ENCODE measurements at places on chromosomes 1 and 21.

DNA sequence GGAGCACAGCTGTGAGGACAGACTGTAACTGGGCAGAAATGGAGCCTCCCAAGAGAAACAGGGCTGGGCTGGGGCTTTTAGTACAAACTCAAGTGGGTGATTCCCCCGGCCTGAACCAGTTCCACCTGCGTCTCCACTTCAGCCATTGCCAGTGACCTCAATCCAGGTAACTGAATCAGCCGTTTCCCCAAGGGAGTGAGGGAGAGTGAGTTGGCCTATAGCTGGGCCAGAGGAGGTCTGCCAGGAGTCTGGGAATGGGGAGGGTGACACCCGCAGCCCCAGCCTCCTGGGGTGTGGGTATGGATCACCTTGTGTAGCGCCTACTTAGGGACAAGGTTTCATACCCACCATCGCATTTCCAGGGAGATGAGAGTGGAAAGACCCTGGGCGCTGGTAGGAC lies 8.5 kb downstream of the SLC26A9 start:
- DNase-seq, result no peak

DNA sequence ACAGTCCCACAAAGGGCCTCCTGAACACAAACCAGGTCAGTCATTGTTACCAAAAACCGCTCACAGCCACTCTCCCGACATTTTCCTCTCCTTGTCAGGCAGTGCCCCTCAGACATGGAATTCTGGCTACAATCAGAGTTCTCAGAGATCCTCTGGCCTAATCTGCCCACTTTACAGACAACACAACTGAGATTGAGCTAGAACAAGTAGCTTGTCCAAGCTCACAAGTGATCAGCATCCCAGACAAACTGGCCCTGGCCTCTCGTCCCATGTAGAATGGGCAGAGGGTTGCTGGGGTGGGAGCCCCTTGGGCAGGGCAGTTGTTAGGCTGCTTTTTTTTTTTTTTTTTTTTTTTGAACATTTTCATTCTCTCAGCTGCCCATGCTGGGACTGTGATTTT lies 57.2 kb downstream of the KCNN3 start:
- no peak for DNase-seq

DNA sequence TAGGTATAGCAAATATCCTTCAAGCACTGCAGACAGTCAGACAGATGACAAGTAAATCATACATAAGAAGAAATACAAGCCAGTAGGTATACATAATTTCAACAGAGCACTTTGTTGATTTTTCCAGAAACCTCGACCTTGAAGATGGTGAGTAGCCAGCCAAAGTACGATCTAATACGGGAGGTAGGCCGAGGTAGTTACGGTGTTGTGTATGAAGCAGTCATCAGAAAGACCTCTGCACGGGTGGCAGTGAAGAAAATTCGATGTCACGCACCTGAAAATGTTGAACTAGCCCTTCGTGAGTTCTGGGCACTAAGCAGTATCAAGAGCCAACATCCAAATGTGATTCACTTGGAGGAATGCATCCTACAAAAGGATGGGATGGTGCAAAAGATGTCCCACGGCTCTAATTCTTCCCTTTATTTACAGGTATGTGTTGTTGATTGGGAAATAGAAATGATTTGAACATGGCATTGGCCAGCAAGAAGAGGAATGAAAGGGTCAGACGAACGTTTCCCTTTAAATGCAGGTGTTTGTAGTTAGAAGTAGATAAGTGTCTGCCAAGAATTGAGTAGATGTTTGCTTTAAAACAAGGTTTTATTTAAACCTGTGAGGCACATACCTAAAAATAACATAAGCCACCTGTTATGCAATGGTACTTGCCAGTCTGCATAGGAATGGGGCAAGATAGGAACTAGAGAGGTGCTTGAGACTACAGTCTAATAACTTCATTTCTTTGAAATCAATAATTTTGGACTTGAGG lies 2.7 kb downstream of the PDIK1L start:
- DNase-seq, result no peak

GRCh38 chr1:68363339-68363738 lies 86.4 kb downstream of the RPE65 start:
- no peak for DNase-seq

- DNase-seq, result no peak
These were observed 407.6 kb upstream of the VAMP3 start for GRCh38 chr1:7363450-7363849.

GRCh38 chr1:224732377-224733026 lies 116.4 kb downstream of the CNIH3 start:
- no peak for DNase-seq

- DNase-seq, result no peak
These were observed 1.7 kb downstream of the HSPG2 start for GRCh38 chr1:21935393-21935804.

DNA sequence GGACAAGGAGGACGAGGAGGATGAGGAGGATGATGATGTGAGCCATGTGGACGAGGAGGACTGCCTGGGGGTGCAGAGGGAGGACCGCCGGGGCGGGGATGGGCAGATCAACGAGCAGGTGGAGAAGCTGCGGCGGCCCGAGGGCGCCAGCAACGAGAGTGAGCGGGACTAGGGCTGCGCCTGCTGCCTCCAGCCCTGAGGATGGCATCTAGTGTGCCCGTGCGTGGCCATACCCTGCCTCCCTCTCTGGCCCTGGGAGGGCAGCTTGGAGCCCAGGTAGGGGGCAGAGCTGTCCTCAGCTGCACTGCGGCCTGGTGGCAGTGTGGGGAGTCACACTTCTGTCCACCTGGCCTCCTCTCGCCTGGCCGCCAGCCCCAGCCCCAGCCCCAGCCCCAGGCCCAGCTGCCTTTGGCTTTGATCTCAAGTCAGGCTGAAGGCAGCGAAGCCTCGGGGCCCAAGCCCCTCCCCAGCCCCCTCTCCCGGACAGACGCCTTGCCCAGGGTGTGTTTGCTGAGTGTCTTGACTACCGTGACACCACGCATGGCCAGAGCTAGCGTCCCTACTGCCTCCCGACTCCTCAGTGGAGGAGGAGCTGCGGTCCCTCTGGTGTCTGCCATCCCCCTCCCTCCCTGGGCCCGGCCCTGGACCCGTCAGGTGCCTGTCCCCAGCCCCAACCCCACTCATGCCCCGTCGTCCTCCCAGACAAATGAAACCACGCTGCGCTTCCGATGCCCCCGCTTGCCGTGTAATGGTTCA lies 155.2 kb downstream of the PEX14 start:
- DNase-seq, result no peak

DNA sequence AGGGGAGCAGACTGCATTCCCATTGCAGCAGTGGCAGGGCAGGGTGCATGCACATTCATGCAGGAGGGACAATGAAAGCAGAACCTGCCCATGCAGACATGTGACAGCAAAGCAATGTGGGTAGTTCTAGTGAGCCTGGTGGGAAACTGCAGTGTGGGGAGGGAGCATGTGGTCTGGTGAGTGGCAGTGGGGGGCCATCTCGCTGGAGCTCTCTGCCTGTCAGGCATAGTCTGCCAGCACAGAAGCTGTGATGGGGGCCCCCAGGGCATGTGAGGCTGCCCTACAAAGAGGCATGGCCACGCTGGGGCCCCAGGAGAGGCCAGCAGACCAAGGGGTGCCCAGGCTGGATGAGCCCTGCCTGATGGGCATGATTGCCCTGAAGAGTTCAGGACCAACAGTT lies 579.7 kb downstream of the PTPRC start:
- no peak for DNase-seq

GRCh38 chr21:30227128-30227527 lies 11.2 kb upstream of the CLDN8 start:
- DNase-seq, result no peak

DNA sequence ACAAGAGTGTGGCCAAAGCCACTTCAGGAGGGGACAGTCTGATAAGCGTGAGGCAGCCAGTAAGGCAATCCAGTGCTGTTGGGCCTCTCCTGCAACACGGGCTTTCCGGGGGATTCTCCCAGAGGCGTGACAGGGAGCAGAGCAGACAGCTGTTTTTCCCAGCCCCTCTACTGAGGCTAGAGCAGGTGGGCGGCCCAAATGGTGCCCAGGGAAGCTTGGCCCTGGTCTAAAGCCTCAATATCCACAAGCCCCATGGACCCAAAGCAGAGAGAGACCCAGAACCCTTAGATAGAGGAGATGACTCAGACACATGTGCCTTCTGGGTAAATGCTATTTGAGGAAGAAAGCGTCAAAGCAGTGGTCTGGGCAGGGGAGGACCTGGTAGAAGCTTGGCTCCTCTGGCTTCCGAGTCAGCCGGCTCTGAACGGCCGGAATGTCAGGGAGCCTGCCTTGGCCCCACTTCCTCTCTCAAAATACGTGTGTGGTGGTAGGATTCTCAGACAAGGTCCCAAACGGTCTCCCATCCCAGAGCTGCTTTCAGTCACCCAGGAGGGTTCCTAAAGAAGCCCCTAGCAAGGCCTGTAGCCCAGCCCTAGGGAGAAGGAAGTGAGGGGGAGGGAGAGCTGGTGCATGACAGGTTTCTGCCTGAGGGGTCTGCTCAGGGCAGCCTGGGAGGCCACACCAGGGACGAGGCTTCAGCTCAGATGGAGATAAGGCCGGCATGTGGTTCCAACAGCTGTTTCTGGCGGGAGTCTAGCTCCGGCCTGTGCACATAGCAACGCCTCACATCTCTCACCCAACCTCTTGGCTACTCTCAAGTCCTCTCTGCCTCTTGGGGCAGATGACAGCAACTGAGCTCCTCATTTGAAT lies 28.8 kb downstream of the PIK3C2B start:
- no peak for DNase-seq

GRCh38 chr1:42529724-42530181 lies 66.7 kb downstream of the CCDC30 start:
- DNase-seq, result peak; percentile 25

DNA sequence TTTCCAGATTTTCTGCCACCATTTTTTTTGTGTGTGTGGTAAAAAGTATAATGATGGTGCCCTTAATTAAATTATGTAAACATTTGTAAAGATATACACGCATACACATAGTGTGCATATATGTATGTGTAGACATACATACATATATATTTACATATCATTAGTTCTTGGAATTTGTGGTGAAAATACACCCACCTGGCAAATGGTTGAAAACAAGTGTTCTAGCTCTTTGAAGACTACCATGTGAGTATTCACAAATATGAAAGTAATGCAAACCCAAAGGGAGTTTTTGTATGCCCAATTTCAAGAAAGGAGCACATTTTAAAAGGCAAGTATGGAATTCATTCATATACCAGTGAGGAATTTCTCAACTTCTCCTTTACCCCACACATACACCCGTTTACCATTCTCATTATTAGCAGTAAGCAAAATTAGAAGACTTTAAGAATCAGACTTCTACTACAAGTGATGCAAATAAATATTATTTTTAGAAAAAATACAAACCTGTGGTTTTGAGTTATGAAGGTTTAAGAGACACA lies 8.0 kb downstream of the RABGAP1L start:
- no peak for DNase-seq

GRCh38 chr1:220733086-220733601 lies 15.0 kb upstream of the MTARC2 start:
- DNase-seq, result peak; percentile 85

GRCh38 chr1:184595596-184595995 lies 159.1 kb downstream of the EDEM3 start:
- DNase-seq, result peak; percentile 35

DNA sequence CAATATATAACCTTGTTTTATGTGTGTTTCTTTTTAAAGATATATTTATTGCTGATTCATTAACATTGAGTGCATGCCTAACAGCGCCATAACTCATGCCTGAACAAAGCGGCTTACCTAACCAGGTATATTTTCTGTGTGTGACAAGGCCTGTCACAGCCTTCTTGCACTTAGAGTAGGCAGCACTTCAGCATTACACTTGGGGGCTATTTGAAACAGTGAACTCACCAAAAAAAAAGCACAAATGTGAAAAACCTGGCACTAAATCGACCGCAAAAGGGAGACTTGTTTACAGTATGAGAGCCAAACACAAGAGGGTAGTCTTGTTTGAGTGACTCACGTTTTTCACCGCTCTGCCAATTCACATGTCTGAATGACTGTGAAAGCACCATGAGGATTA lies 111.7 kb downstream of the DISP1 start:
- no peak for DNase-seq

DNA sequence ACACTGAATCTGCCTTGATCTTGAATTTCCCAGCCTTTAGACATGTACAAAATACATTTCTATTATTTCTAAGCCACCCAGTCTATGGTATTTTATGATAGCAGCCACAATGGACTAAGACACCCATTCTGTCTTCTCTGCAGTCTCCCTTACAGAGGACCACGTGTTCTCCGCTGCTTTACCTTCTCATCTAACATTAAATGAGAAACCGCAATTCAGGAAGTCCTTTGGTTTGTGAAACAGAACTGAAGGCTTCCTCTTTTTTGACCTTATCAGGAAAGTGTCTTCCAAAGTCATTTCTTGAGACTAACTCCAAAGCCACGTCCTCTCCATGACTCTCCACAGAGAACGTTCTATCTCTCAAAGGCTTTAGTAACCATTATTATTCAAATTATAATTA lies 560.1 kb downstream of the OMA1 start:
- DNase-seq, result no peak

- no peak for DNase-seq
These were observed 6.3 kb upstream of the ZBTB21 start for GRCh38 chr21:42016364-42016985.

GRCh38 chr1:5110508-5110907 lies 456.1 kb downstream of the AJAP1 start:
- DNase-seq, result no peak

- DNase-seq, result no peak
These were observed 493 bp upstream of the CHD1L start for GRCh38 chr1:147241934-147242448.

GRCh38 chr21:43739621-43740435 lies 20.9 kb downstream of the PDXK start:
- no peak for DNase-seq

DNA sequence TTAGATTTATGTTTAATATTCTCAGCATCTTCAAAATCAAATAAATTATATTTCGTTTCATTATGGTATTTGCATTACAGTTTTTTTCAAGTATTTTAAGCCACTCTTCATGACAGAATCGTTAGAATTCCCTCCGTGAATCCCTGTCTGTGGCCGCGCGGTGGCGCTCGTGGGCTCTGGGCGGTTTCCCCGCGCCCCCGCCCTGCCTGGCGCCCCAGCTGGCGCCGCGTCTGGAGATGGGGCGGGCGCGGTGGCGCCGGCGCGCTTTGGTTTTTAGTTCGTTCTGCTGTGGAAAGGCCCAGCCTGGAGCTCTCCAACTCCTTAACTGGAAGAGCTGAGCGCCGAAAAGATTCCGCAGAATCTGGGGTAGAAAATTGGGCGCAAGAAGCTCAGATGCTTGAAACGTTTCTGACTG lies 25.7 kb downstream of the PRMT2 start:
- peak; percentile 43 for DNase-seq

- DNase-seq, result peak; percentile 87
These were observed 218.3 kb upstream of the HOOK1 start for GRCh38 chr1:59596432-59596831.

- no peak for DNase-seq
These were observed 18.5 kb downstream of the KCNN3 start for GRCh38 chr1:154851392-154852177.

GRCh38 chr1:17584539-17584938 lies 45.0 kb downstream of the ARHGEF10L start:
- DNase-seq, result no peak

DNA sequence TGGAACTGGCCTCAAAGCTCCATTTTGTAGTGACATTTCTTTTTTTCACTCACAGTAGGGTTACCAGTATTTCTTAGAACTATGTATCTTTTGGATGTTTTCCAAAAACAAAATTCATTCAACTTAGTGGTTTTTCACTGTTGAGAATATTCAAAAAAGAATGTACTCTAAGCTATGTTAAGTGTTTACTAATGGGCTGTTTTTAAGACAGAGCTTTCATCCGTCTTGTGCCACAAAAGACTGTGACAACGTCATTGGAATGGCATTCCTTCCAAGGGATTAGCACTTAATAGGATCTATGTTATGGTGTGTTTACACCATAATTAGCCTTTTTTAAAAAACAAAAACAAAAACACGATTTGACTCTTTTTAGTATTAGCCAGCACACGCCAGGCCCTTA lies 66.8 kb downstream of the TTC3 start:
- DNase-seq, result no peak

- DNase-seq, result peak; percentile 46
These were observed 28.9 kb downstream of the ODR4 start for GRCh38 chr1:186404454-186405051.
